ENCODE measurements at places on chromosomes 5 and 9. TPM values are rescaled to one million over a fixed set of nuclear protein-coding genes. Genes with fewer than 3 reads are reported as not detected.

PLPPR1 gene
- total RNA-seq, result not detected

TDRD7 gene
- 7.9 TPM for total RNA-seq

GRCh38 chr5:107951309-107951708 lies 280.6 kb upstream of the EFNA5 start:
- no peak for DNase-seq

DNA sequence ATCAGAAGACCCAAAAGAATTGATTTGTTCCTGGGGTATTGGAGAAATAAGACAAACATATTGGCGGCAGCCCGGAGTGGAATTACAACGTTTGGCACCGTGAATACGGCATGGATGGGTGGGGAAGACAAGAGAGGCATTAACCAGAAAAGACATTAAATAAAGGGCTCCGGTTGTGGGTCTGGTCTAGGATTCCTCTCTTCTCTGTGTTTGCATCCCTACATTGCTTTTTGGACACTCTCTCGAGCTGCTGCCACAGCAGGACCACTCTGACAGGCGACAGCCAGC lies 138.7 kb upstream of the PALM2AKAP2 start:
- DNase-seq, result no peak

DNA sequence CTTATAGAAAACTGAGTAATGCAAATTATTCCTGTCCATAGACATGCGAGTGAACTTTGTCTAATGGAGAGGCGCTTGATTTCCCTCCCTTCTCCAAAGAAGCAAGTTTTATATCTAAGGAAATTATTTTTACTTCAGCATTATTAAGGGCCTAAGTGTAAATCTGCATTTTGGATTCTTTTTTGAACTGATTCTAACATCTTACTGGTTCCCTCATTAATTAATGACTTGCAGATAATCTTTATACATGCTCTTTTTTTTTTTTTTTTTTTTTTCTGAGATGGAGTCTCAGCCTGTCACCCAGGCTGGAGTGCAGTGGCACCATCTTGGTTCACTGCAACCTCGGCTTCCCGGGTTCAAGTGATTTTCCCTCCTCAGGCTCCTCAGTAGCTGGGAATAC lies 209.5 kb downstream of the TLE4 start:
- DNase-seq, result no peak

GRCh38 chr9:96343515-96344360 lies 39.8 kb downstream of the SLC35D2 start:
- no peak for DNase-seq

Measured in Right ventricle myocardium superior (tissue), 1 donor.